Femur (tissue), 1 donor: ENCODE measurements at places on chromosomes 2 and 18.
A peak's percentile ranks its signal among the peaks of the same experiment; 100 is the strongest.

DNA sequence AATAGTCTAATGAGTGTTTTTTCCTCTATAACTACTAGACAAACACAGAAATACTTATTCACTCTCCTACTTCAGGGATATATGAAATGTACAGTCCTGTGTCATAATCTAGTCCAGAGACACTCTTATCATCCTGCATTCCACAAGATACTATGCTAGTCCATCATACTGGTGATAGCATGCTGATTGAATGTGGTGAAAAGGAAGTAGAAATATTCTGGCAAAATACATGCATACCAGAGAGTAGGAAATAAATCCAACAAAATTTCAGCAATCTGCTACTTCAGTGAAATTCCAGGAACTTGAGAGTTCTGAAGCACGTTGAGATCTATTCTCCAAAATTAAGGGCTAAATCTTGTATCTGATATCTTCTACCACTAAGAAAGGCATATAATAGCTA lies 353.9 kb downstream of the PID1 start:
- DNase-seq = no peak

- DNase-seq = no peak
Observed at GRCh38 chr2:216956820-216957493, 97.1 kb upstream of the TNP1 start.

- DNase-seq = peak; percentile 66
Observed at GRCh38 chr2:17752892-17753802, 463 bp downstream of the SMC6 start.

DNA sequence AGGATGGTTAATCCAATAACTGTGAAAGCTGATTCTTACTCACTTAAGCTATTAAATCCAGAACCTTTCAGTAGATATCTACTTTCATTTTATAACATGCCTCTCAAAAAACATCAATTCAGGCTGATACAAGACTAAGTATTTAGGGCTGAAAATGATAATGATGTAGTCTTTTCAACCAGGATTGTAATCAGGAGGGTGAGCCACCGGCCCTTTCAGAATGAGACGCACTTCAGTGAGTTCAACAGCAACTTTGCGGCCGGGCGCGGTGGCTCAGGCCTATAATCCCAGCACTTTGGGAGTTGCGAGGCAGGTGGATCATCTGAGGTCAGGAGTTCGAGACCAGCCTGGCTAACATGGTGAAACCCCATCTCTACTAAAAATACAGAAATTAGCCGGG lies 30.4 kb downstream of the RBMS1 start:
- no peak for DNase-seq

GRCh38 chr2:15159751-15160177 lies 401.4 kb downstream of the NBAS start:
- DNase-seq = no peak

DNA sequence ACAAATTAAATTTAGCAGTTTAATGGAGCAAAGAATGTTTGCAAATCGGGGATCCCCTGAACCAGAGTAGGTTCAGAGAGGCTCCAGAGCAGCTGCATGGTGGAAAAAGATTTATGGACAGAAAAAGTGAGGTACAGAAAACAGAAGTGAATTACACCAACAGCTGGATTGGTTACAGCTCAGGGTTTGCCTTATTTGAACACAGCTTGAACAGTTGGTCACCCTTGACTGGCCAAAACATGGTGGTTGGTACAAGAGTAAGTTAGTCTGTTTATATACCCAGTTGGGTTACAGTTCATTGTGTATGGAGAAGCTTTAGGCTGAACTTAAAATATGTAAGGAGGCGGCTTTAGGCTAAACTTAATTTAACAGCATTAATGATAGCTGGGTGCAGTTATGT lies 5.4 kb upstream of the CDCA7 start:
- no peak for DNase-seq

GRCh38 chr2:157984866-157985265 lies 108.7 kb upstream of the ACVR1 start:
- DNase-seq = no peak

GRCh38 chr2:162926501-162926900 lies 87.9 kb upstream of the KCNH7 start:
- DNase-seq = no peak

DNA sequence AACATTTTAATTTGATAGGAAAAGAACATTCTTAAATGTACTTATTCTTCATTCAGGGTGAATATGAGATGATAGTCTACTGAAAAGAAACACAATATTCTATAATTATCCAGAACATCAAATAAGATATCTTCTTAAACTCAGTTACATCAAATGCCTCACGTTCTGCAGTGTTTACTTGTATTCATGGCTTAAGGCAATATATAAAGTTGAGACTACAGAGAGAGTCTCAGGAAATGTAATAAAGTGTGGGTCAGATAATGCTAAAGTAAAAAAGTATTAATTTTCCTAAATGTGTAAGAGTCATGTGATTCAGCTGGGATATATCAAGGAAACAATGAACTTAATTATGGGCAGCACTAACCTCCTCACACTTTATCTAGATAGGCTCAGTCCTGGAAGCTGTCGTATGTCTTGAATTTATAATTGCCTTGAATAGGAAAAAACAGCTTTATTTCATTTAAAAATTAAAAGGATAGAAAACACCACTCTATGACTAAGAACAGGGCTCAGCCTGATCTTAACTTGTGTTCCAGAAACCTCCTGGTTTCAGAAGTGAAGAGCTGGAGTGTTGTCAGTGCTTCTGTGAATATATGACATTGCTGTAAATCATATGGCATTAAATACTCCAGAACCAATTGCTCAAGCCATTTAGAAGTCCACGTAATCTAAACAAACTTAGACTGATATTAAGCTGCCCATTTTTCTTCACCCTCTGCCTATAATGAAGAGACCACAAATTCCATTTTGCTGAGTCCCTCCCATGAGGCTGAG lies 240.2 kb downstream of the FSIP2 start:
- no peak for DNase-seq

- DNase-seq = no peak
Observed at GRCh38 chr2:207167099-207167923, 1.6 kb upstream of the KLF7 start.

- DNase-seq = no peak
Observed at GRCh38 chr2:97663626-97663961, 250 bp downstream of the ACTR1B start.

DNA sequence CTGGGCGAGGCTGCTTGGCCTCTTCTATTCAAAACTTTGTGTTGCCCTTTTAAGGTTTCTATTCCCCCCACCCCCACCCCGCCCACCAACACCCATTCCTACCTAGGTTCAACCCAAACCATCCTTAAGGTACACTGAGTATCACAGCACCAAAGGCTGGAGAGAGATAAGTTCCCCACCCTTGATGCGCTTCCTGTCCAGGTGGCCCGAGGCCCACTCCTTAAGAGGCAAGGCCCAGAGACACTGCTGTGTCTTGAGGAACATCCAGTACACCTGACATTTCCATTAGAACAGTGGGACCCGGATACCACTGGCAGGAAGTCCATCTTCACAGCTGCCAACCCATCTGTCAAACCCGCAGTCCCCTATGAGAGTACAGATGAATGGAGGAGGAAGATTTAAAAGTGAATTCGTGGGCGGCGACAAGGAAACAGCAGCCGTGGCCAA lies 277 bp upstream of the INPP1 start:
- DNase-seq = no peak

DNA sequence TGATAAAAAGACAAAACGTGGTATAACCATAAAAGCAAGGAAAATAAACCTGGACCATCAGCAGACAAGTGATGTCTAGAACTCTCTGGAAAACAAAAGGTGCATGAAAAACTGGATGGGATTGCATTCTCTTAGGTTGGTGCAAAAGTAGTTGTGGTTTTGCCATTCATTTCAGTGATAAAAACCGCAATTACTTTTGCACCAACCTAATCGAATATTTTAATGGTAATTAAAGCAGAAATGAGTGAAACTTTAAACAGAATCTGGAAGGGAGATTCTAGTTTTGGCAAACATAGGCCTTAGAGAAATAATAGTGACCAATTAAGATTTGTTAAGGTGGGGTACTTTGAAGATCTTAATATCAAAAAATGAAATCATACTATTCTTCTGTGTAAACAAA lies 800.8 kb upstream of the GYPC start:
- no peak for DNase-seq

DNA sequence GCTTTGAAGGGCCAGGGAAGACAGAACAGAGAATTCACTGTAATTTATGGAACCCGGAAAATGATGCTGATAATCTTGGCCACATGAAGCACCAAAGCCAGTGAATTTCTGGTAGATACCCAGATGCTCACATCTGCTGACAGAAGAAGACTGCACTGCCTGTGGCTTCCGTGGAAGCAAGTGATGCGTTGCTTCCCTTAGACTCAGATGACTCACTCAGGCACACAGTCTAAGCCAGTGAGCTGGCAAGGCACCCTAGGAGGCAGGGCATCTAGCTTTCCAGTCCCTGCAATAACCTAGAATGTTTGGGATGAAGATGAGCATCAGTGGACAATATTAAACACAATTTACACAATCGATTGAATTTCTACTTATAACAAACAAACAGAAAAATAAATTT lies 284.7 kb downstream of the CMPK2 start:
- no peak for DNase-seq

- no peak for DNase-seq
Observed at GRCh38 chr18:70195852-70196434, 9.5 kb downstream of the RTTN start.

DNA sequence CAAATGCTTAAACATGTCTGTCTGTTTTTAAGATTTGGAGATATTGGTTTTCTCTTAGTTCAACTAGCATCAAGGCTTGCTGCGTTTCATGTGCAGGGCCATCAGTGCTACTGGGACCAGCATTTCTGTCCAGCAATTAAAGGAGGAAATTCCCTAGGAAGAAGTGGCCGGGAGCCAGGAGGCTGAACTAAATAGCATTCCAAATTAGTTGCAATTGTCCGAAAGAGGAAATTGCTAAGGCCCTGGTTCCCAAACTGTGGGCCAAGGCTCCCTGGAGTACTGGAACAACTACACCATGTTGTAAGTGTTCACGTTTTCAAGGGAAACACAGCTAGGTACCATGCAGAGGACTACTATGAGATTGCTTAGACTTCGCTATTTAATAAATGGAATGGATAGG lies 257.9 kb downstream of the PTPRM start:
- peak; percentile 37 for DNase-seq
